GM12878 (cell line): ENCODE measurements at places on chromosomes 7 and 10. TPM values are rescaled to one million over a fixed set of nuclear protein-coding genes. Genes with fewer than 3 reads are reported as not detected.

Gene ELAPOR2
- 4.0 and 7.1 TPM in 2 replicates for total RNA-seq

Gene GIMAP2
- 29.8 TPM in 2 replicates for total RNA-seq

Gene CYP3A7
- not detected in 2 replicates for total RNA-seq

Gene GRID2IP
- not detected in 2 replicates for total RNA-seq

Gene NPFFR1
- total RNA-seq = not detected in 2 replicates

Gene LLCFC1
- total RNA-seq = not detected in 2 replicates

Gene KEL
- total RNA-seq = 0.28 and 1.7 TPM in 2 replicates

DNA sequence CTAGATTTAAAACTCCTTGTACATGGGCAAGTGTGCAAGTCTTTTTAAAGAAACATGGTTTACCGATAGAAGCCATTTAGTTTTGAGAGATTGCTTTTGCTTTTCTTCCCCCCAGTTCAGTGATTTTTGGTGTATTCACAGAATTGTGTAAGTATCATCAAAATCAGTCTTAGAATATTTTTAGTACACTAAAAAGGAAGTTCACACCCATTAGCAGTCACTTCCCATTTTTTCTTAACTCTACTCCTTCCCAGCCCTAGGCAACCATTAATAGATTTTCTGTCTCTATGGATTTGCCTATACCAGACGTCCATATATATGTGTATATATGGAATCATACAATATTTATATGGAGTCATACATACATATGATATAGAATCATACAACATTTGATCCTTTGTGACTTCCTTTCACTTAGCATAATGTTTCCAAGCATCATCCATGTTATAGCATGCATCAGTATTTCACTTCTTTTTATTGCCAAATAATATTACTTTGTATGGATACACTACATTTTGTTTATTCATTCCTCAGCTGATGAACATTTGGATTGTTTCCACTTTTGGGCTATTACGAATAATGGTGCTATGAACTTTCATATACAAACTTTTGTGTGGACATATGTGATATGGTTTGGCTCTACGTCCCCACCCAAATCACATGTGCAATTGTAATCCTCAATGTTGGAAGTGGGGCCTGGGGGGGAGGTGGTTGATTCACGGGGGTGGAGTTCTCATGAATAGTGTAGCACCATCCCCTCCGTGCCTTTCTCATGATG is 16.5 kb upstream of the ARL4A start:
- no peaks in the 10 kb centered on the region for H3K36me3 ChIP-seq
- H3K27ac ChIP-seq = no peak overlapping the region
- no peak for DNase-seq
- H3K4me3 ChIP-seq = no peak overlapping the region
- H3K4me1 ChIP-seq = no peaks in the 10 kb centered on the region
- no peaks in the 10 kb centered on the region for H3K27me3 ChIP-seq

DNA sequence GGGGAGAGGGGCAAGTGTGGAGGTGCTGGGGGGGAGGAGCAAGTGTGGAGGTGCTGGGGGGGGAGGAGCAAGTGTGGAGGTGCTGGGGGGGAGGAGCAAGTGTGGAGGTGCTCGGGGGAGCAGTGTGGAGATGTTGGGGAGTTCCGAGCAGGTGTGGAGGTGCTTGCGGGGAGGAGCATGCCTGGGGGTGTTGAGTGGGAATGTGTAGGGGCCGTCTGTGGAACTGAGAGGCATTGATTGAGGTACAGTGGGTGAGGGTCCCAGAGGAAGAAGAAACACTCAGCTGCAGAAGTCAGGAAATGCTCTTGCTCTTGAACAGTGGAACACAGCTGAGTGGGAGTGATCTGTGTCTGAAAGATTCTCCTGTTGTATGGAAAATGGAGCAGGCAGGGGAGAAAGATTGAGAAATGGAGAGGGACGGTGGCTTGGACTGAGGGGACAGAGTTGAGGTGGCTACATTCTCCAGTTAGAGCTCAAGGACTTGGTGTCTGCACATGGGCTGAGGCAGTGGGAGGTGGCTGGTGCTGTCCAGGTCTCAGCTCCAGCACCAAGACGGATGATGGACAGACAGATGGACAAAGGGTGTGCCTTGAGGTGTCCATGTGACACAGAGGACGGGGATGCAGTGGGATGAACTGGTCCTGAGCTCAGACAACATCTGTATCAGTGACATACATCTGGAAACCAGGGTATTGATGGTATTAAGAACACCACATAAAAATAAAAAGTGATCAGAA is 25.2 kb upstream of the NCAPG2 start:
- no peaks in the 10 kb centered on the region for H3K27me3 ChIP-seq
- no peak overlapping the region for H3K27ac ChIP-seq
- H3K36me3 ChIP-seq = peaks cover 6% of the 10 kb centered on the region; the same call in 1 of the 2 replicates

DNA sequence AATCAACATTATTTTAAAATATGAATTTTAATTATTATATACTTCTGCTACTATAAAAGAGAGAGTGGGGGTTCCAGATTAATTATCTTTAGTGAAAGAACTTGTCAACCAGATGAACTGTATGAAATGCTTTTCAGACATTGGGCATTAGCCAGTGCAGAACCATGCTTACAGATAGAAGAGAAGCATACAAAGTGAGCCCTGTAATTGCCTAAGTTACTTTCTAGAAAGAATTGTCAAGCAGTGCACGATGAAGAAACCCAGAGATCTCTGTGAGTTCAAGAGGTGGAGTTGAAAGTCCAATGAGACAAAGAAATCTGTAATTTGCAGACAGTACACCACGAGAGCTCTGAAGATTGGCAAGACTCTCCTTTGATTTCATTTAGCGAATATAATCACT is 166.7 kb downstream of the CDC14C start:
- no peaks in the 10 kb centered on the region for H3K36me3 ChIP-seq
- no peak for DNase-seq
- no peak overlapping the region for H3K27ac ChIP-seq
- no peaks in the 10 kb centered on the region for H3K4me1 ChIP-seq
- H3K27me3 ChIP-seq = no peaks in the 10 kb centered on the region

DNA sequence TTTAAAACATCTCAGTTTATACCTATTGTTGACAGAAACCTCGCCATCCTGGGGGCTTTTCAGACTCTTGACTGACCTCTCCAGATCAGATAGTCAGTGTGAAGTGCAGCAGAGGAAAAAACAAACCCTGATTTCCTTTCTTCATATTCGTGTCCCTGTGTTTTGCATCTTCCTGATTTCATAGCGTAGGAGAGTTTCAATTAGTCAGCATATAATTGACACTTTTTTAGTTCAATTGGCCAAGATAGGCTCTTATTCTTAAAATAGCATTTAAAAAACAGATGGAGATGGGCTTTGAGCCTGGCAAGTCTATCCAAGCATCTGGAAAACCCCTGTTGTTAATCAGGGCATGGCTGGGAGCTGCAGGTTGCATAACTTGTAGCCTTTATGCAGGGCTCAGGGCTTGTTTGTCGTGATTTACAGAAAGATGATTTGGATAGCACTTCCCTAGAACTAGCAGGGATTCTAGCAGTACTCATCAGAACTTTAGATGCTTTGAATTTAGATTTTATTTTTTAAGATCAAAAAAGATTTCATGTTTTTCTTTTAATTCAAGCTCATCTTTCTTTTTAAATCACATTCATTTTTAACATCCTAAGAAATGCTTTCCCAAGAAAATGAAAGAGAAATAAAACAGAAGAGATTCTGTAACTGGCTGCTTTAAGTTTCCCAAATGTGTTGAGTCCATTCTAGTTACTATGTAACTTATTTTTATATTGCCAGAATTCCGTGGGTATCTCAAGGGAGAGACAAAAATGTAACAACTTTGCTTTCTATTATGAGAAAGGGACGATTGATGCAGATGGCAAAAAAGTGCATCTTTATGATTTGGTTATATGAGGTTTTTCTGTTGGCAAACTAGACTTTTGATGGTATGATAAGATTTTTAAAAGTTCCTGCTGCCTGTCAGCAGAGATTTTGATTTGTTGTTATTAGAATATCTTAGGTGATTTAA is 270.8 kb upstream of the FZD8 start:
- no peak for DNase-seq
- no peak overlapping the region for H3K27ac ChIP-seq
- H3K4me3 ChIP-seq = no peak overlapping the region
- no peaks in the 10 kb centered on the region for H3K36me3 ChIP-seq
- no peaks in the 10 kb centered on the region for H3K4me1 ChIP-seq
- no peaks in the 10 kb centered on the region for H3K27me3 ChIP-seq

- no peak overlapping the region for H3K27ac ChIP-seq
- no peaks in the 10 kb centered on the region for H3K4me1 ChIP-seq
- H3K27me3 ChIP-seq = no peaks in the 10 kb centered on the region
- H3K36me3 ChIP-seq = no peaks in the 10 kb centered on the region
Observed at GRCh38 chr7:142025896-142026295, 30.2 kb downstream of the MGAM start.

DNA sequence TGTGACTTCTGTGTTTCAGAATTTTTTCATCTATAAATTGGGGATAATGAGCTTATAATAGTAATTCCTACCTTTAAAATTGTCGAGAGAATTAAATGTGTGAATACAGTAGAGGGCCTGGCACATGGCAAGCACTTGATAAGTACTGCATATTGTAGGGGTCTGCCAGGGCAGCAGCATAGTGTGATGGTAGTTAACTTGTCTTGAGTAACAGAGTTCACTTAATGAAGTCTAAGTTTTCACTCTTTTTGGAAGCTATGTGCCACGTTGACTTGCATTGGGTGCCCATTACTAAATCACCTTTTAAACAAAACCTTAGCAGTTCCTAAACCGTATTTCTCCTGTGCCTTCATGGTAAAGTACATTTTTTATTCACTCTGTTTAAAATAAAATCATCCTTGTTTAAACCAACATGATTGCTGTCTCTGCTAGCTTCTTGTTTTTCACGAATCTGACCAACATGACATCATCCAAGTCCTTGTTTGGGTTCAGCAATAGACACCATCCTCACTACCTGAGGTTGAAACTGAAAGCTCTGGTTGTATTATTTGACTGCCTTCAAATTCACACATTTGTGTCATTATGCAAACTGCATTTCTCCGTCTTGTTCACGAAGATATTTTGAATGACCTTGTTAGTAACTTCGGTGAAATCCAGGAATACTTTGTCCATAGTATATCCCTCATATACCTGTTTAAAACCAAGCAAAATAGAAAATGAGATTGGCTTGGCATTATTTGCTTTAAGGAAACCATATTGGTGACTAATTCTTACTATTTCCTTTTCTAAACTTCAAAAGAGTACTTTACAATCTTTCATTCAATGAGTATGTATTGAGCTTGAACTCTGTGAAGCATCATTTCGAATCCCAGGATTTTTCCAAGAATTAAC is 340.2 kb downstream of the SUGCT start:
- H3K27ac ChIP-seq = no peak overlapping the region
- peaks cover 2% of the 10 kb centered on the region for H3K27me3 ChIP-seq
- no peaks in the 10 kb centered on the region for H3K36me3 ChIP-seq
- H3K4me1 ChIP-seq = no peaks in the 10 kb centered on the region
- no peak overlapping the region for H3K4me3 ChIP-seq

DNA sequence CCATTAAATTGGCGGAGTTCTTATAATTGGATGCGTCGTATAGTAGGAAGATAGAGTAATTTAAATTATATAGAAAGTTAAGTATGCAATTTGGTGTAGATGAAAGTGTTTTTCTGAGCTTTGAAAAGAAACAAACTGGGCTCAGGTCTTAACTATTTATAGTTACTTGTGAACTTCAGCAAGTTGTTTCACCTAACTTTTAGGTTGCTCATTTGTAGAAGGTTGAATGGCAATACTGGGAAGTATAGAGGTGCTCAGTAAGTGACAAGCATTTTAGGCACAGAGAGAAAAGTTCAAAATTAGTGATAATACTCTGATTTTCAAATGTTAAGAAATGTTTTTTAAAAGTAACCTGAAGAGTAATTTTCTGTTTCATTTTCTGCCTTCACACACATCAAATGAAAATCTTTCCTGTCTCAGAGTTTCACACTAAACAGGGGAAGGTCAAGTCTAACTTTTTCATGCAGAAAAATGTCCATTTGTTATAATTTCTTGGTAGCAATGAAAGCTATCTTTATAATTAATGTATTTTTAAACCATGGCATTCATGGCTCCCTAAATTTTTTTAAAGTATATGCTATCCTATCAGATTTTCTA is 146.5 kb downstream of the PHF14 start:
- no peaks in the 10 kb centered on the region for H3K27me3 ChIP-seq
- no peaks in the 10 kb centered on the region; the same call in 1 of the 2 replicates for H3K36me3 ChIP-seq
- no peak for DNase-seq
- H3K4me3 ChIP-seq = peak overlapping the region; percentile 51; the same call in 1 of the 2 replicates
- peaks cover 7% of the 10 kb centered on the region; the same call in 1 of the 2 replicates for H3K4me1 ChIP-seq

DNA sequence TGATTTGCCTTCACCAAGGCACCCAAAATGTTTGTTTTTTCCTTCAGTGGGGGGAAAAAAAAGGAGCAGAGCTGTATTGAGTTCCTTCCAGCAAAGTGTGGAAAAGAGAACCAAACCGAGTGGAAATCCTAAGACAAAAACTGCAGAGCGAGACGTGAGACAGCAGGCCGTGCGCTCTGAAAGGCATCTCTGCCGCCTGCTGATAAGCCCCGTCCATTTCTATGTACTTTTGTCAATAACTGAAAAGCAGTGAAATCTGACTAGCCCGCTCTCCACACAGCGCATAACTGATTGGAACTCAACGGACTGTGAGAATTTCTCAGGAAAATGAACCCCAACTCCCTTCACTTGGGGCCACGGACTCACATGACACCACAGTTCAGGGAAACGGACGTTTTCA is 83.2 kb downstream of the COBL start:
- no peak for DNase-seq
- H3K27ac ChIP-seq = no peak overlapping the region
- H3K36me3 ChIP-seq = no peaks in the 10 kb centered on the region
- H3K4me1 ChIP-seq = no peaks in the 10 kb centered on the region
- no peaks in the 10 kb centered on the region for H3K27me3 ChIP-seq
- no peak overlapping the region for H3K4me3 ChIP-seq

GRCh38 chr7:117530390-117530789 is 50.6 kb downstream of the CFTR start:
- no peak overlapping the region for H3K27ac ChIP-seq
- no peaks in the 10 kb centered on the region for H3K36me3 ChIP-seq
- no peak overlapping the region for H3K4me3 ChIP-seq
- no peaks in the 10 kb centered on the region for H3K27me3 ChIP-seq

DNA sequence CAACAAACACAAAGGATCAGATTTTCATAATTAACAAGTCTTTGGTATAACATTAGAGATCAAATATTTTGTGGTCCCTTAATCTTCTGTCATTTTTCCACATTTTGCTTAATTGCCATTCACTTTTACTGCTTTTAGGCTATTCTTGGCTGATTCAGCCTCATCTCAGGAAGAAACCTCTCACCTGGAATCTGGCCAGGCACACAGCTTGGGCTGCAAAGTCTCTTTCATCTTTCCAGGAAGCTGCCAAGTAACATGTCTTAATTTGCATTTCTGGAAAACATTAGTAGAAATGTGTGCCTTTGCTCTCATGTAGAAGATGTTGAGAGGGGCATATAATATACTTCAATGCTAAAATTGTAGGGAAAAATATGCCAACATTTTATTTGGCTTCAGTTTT is 174.2 kb upstream of the STEAP4 start:
- no peak overlapping the region for H3K4me3 ChIP-seq
- H3K4me1 ChIP-seq = no peaks in the 10 kb centered on the region

DNA sequence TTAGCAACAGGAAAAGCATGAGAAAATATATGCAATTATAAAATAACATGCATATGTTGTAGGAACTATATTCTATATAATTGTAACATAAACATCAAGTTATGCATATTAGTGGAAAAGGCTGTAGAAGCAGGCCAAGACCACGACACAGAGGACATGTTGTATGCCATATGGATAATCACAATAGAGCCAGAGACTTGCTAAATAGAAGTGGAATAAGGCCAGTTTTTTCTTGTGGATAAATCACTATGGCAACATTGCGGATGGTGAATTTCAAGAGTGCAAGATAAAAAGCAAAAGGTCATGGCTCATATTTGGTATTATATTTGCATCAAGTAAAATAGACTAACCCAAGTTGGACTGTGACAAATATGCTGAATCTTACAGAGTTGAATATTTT is 93.0 kb downstream of the PCDH15 start:
- no peak overlapping the region for H3K4me3 ChIP-seq
- H3K27me3 ChIP-seq = no peaks in the 10 kb centered on the region
- no peak overlapping the region for H3K27ac ChIP-seq
- no peak for DNase-seq
